ENCODE measurements at places on chromosomes 11 and 22.

DNA sequence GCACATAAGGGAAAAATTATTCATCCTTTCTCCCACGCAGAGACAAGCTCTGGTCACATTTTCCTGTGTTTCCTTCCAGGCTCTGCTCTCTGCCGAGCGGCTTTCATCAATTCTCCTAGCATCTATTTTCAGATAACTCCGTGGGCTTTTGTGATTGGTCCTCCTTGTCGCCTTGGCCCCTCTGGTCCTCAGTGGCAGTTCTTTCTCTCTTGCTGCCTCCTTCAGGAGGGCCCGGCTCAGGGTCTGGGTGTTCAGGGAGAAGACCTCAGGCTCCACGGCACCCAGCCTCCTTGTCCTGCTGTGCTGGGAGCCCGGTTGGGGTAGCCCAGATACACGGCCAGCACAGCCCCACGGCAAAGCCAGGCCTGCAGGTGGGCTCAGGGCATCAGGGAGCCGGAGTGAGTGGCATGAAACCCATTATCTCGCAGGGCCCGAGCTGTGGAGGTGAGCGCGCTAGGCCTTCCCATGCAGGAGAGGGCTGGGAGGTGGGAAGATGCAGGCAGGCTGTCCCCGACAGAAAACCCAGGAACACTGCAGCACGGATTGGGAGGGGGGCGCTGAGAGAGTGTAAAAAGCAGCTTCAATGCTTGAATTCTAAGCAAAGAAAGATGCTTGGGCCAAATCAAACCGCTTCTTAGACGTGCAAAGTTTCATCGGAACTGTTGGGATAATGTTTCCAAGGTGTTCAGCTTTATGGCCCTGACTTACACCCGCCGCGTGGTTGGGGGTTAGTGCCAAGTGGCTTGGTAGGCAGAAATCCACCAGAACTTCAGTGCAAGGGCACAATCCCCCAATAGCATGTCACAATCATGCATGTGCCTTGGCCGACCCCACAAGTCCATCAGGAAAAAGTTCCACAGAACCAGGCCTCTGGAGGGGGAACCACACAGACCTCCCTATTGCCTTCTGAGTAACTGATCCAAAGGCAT, 81.9 kb upstream of the WNT7B start:
- no peak for DNase-seq

GRCh38 chr11:72586321-72587090, 87.7 kb downstream of the PDE2A start:
- DNase-seq: no peak

DNA sequence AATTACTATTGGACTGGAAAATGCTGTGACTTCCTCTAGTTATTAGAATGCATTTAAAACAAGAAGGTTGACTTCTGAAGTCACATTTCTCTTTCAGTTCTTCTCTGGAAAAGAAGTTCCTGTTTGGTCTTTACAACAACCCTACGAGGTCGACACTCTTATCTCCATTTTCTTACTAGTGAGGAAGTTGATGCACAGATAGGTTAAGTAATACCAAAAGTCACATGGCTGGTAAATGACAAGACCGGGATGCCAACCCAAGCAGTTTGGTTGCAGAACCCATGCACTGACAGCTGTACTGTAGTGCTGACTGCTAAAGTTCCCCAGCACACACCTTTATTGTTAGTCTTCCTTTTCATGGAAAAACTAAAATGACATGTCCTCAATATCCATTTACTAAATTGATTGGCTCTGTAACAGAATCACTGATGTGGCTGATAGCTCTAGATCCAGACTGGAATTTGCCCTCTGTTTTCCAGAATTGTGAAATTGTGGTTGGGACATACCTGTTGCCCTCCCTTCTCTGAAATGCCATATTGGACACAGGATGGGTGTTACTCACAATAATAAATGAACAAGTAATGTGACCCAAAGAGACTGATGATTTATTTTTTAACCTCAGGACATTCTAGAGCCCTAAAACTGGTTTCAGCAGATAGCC, 9.4 kb upstream of the TECTA start:
- DNase-seq: no peak

- no peak for DNase-seq
Measured at GRCh38 chr11:78417175-78417887, at the start of gene GAB2. TSS of gene GAB2 (minus strand) at chr11:78417820. CDS start at chr11:78417720, 100 bp downstream.

DNA sequence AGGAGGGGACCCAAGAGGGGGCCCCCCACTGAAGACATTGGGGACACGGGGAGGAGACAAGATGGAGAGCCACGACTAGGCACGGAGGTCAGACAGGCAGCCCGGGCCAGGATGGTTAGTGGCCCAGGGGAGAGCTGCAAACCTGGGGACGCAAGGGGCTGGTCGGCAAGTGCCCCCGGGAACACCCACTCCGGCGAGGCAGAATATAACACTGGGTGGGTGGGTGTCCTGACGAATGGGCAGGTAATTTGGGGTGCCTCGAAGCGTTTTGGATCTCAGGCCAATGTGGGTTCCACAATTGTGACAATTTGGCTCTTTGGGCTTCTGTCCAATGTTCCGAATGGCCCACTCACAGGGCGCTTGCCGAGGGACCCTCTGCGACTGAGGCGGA, 9.9 kb downstream of the IGF2 start:
- no peak for DNase-seq
